ENCODE measurements at places on chromosomes 13 and 19.

GRCh38 chr13:31274390-31274789 is 74.6 kb downstream of the B3GLCT start:
- DNase-seq = no peak

GRCh38 chr13:44618326-44618725 is 42.2 kb upstream of the TSC22D1 start:
- DNase-seq = no peak

DNA sequence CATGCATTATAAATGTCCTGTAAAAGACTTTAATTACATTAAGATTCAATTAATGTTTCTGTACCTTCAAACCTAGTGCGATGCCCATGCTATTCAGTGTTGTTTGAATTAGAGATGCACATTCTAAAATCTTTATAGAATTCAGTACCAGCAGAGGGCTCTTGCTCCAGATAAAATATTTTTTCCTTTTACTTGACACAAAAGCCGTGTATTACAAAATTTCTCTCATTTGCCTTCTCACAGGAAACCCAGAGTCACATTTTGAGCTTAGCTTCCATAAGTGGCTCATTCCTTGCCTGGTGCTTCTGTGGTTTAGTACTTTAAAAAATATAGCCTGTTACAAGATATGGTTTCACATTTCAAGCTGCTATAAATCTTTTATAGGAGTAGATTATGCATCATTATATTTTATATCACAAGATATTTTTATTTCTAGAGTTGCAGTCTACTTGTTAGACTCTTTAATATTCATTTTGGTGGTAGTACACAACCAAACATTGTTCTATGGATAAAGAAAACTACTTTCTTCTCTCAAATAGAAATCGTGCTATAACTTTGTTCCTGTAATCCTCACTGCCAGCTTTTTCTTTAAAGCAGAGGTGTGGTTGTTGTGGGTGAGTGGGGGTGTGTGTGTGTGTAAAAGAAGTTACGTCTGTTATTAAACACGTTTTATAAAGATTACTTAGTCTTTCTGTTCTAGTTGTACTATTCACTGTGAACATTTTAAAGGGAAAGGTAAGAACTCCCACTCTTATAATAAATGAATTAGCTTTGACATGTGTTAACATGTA is 101.4 kb downstream of the RNF17 start:
- DNase-seq = no peak

DNA sequence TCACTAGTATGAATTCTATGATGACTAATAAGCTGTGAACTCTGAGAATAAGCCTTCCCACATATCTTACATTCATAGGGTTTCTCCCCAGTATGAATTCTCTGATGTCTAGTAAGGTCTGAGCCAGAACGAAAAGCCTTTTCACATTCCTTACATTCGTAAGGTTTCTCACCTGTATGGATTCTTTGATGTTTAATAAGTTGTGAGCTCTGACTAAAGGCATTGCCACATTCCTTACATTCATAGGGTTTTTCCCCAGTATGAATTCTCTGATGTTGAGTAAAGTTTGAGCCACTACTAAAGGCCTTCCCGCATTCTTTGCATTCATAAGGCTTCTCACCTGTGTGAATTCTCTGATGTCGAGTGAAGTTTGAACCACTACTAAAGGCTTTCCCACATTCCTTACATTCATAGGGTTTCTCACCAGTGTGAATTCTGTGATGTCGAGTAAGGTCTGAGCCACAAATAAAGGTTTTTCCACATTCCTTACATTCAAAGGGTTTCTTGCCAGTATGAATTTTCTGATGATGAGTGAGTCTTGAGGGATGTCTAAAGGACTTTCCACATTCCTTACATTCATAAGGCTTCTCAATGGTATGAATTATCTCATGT is 30.7 kb upstream of the ZFP82 start:
- DNase-seq = no peak

DNA sequence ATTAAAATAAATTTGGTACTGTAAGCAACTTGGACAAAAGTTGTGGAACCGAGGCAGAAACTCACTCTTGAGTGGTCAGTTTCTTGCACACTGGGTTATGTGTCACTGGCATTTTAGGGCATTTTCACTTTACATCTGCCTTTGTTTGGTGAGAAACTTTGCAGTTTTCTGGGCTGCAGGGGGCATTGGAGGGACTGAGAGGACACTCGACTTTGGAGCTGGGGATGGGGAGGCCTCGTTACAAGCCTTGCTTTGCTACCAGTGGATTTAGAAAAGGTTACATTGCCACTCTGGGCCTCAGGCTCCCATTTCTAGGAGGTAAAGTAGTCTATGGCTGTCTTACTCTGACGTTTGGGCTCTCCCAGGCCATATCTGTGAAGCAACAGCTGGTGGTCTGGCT is 41.9 kb upstream of the ZNF536 start:
- DNase-seq = no peak

DNA sequence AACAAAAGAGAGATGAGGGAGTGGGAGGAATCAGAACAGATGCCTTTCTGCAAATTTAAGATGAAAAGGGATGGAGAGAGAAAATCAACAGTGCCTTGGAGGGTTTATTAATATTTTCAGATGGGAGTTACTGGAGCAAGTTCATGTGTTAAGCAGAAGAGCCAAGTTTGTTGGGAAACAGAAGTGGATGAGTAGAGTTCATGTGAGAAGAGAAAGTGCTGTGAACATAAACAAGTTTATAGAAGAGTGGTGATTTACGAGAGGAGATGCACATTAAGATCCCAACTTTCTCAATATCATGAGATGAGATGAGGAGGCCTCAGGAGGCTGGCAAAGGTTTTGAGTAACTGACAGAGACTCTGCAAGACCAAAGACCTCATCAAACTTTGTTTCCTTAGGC is 274.1 kb upstream of the HTR2A start:
- DNase-seq = no peak

DNA sequence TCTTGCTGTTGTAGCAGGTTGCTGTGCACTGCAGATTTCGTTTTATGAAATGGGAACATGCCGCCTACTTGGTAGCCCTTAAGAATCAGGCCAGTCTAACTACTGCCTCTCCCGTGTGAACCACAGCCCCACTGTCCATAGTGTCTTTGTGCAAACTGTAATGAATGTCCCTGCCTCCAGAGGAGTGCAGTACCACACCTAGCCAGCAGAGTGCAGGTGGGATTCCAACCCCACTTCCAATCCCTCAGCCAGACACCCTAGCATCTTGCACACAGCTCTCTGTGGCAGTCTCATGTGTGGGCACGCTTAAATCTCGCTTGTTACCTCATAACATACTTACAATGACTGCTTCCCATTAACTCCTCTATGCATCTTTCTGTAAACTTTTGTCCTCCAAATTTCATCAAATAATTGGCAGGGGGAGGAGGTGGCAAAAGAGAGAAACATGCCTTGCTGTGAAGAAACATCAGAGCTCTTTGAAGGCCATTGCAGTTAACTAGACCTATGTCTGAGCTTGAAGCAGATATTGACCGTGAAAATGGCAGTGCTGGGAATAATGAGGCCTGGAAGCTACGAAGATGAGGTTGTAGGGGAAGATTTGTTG is 47.2 kb downstream of the ZAR1L start:
- no peak for DNase-seq

- no peak for DNase-seq
Observed at GRCh38 chr13:97367016-97367822, 66.8 kb upstream of the RAP2A start.

- DNase-seq = no peak
Observed at GRCh38 chr19:45716359-45717130, 14.2 kb downstream of the FBXO46 start.

- DNase-seq = no peak
Observed at GRCh38 chr13:75550159-75550567, 572 bp downstream of the UCHL3 start.

DNA sequence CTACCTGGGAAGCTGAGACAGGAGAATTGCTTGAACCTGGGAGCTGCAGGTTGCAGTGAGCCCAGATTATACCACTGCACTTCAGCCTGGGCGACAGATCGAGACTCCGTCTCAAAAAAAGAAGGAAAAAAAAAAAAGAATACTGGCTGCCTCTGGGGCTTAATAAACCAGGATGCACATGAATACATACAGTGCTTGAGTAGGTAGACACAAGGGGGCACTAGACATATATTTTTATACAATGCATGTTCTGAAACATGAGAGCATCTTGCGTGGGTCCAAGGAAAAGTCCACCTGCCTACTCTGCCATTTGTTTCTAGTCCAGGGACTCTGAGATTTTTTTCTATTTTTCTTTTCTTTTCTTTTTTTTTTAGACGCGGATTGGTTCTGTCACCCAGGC is 31.2 kb downstream of the KEAP1 start:
- no peak for DNase-seq

- no peak for DNase-seq
Observed at GRCh38 chr13:21674490-21675009, 3.7 kb downstream of the FGF9 start.

DNA sequence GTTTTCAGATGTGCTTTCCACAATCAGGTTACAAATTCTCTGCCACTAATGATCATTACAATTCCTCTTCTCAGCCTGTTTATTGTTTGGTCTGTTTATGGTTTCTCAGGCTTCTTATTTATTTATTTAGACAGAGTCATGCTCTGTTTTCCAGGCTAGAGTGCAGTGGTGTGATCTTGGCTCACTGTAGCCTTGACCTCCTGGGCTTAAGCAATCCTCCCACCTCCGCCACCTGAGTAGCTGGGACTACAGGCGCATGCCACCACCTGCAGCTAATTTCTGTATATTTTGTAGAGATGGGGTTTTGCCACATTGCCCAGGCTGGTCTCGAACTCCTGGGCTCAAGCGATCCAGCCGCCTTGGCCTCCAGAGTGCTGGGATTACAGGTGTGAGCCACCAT is 2.1 kb upstream of the ZSCAN5A start:
- no peak for DNase-seq

DNA sequence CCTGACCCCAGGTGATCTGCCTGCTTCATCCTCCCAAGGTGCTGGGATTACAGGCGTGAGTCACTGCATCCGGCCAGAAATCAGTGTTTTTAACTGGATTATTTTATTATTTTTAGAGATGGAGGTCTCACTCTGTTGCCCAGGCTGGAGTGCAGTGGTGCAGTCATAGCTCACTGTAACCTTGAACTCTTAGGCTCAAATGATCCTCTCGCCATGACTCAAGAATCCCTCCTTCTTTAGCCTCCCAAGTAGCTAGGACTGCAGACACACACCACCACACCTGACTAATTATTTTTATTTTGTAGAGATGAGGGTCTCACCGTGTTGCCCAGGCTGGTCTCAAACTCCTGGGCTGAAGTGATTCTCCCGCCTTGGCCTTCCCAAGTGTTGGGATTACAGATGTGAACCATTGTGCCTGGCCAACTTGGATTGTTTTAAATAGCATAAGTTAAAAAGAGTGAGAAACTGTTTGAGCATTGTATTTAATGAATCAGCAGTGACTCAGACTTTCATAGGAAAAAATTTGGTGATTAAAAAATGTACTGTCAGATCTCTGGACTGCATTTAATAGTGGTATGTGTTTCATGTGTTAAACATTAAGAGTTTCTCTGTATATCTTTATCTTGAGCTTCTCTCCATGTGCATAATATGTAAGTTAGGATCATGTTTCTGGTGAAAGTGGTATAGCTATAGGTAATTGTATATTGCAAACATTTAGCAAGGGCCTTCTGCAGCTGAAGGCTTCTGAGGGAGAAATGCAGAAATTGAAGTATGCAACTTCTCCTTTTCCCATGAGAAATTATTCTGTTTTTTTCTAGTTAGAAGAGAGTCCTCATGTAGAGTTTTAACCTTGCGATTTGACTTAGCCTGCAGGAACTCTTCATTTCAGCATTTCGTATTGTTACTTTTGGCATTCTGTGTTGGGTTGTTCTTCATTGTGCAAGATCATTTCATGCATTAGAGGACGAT is 121.2 kb downstream of the PCCA start:
- DNase-seq = no peak

DNA sequence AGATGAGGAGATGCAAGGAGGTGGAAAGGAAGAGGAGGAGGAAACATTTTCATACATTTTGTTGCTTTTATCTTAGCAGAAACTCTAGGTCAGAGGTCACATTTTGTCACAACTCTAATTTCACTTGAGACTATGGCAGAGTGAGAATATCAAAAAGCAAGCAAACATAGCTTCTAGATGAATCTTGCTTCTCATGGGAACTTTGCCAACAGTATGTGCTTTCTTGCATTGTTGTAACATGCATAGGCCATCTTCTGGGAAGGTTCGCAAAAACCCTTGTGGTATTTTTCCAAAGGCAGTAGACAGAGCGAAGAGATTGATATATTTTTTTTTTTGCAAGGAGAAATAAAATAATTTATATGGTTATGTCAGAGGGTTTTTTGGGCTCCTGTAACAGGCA is 291.3 kb downstream of the MTUS2 start:
- DNase-seq = no peak

- DNase-seq = no peak
Observed at GRCh38 chr19:29845574-29846176, 33.9 kb downstream of the CCNE1 start.

- no peak for DNase-seq
Observed at GRCh38 chr13:97659602-97660001, 225.6 kb downstream of the RAP2A start.

GRCh38 chr13:102638741-102639140 is 42.0 kb downstream of the TPP2 start:
- no peak for DNase-seq

DNA sequence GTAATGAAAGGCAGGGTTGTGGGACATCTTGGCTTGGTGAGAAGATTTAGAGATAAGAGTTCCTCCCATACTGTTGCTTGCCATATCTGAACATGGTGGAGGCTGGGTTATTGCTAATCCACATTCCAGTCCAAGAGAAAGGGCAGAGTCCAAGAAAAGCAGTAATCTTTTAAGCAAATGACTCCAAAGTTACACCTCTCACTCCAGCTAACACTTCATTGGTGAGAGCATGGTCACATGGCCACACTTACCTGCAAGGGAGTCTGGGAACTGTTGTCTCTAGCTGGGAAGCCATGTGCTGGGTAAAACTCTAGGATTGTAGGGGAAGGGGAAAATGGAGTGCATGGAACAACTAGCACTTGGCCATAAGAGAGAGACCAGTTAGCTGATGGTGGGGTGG is 5.6 kb downstream of the C19orf81 start:
- DNase-seq = no peak

DNA sequence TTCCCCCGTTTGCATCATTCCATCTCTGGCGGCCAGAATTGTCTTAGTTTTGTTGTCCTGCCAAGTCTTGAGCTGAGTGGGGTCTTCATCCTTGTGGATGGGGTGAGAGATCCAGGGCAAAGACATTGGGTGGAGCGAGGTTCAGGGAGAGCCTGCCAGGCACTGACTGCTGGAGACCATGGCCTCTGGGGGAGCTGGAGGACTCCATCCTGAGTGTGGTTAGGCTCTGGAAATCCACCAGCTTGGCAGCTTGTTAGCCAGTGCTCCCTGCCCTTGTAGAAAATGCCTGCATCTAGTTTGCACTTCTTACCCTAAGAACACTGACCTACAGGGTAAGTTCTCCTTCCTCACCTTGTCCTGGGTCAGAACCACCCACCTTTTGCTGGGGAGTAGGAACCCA is 97.2 kb upstream of the ZNF536 start:
- DNase-seq = no peak

- DNase-seq = no peak
Observed at GRCh38 chr19:19446655-19447437, 41.4 kb downstream of the GATAD2A start.

- DNase-seq = no peak
Observed at GRCh38 chr13:91292630-91293221, 54.8 kb upstream of the MIR17HG start.
